ENCODE measurements at places on chromosomes 16 and 17.

DNA sequence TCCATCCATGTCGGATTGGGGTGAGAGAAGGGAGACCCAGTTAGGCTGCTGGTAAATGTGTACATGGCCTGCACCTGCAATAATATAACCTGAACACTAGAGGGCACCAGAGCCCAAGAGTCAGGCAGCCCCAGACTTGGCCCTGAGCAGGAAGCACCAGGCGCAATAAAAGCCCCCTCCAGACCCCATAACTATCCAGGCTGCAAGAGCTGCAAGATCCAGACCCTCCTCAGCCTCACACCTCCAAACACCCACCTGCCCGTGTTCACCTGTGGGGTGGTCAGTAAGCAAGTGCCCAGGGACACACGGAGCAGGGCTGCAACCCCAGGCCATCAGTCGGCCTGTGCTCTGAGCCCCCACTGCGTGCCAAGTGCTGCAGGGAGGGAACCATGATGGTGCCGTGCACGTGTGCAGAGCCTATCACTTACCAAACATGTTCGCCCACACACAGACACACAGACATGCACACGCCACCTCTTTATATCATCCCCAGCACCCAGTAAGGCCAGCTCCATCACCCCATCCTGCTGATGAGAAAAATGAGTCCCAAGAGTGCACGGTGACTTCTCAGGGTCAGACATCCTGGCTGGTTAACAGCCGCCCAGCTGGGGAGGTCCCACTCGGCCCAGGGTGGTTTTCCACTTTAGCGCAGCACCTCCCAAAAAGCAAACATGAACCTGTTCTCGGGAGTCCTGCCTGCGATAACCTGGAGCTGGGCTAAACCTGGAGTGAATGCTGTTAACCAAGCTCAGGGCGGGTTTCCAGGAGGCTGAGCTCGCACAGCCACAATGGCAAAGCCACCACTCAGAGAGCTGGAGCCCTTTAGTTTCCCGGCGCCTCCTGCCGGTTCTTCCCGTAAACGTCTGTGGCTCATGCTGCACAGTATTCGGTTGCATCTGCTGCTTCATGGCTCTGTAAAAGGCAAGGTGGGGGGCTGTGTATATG, 439.8 kb downstream of the SOX9 start:
- DNase-seq, result peak; percentile 36

GRCh38 chr16:71618429-71618828, 7.6 kb upstream of the MARVELD3 start:
- no peak for DNase-seq

DNA sequence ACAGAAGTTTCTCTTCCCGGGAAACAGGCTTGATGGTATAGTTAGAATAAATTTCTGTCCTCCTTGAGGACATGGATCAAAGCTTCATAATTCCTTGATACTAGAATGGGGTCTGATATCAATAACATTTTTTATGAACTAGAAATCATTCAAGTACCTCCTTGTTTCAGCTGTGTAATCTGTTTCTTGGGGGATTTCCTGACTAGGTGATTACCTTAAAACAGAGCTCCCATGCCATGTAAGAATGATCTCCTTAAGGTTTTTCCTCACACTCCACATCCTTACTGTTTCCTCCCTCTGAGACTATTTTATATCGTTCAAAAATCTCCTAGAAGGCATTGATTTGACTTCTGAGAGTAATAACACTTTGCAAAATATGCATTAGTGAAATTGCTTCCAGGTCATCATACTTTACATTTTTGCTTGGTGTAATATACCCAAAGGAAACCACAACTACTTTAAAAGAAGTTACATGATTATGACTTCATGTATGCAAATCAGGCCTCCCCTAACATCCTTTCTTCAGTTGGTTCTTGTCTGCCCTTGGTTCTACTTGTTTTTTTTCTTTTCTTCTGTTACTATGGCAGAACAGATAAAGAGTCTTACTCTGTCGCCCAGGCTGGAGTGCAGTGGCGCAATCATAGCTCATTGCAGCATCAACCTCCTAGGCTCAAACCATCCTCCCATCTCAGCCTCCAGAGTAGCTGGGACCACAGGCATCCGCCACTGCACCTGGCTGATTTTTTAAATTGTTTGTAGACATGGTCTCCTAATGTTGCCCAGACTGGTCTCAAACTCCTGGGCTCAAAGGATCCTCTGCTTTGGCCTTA, 388.8 kb downstream of the ZFHX3 start:
- no peak for DNase-seq

DNA sequence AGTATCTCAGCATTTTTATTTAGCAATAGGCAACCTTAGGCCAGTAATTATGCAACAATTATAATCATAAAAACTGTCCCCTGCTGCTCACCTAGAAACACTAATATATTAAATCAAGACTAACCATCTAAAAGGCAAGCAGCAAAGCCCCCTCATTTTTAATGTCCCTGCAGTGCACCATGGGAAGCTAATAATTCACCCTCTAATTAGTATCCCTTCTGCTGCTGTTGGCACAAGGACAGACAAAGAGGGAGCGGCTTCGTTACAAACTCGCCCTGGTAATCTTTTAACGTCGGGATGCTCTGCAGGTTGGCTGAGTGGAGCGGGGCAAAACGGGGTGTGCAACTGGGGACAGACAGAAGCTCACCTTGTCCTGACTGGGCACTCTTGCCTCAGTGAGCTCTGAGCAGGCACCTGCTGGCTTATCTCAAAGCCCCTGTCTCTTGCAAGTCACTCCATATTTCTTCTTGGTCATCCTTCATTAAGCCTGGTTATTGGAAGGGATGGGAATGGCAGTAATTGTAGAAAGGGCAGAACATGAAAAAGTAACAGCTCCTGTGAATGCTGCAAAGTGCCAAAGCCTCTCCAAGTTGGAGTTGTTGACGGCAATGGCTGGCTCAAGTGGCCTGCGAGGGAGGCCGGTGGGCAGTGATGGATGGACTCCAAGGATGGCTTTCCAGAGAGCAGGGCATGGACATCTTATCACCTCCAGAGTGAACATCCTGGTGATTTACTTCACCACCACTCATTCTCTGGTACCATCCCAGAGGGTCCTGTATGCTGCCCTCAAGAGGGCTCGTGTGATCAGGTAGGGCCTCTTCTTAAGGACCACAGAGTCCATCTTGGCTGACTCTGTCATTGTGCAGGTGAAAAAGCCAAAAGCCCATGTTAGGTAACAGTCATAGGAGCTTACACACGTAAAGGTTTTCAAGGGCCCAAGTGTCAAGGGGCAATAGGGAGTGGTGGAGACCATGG, 219.6 kb upstream of the N4BP1 start:
- no peak for DNase-seq

DNA sequence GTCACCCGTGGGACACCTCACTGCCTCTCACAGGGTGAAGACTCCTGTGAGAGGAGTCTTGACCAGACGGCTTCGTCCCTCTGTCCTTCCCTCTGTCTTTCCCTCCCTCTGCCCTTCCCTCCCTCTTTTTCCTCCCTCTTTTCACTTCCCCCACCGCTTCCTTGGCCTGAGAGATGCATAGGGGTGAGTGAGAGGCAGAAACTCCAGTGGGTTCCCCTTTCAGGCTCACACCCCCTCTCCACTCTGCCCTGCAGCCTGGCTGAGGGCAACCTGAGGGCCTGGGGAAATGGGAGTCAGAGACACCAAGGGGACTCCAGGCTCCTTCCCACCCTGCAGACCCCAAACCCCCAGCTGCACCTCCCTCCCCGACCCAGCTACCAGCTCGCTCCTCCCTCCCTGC, 14.6 kb upstream of the KRT17 start:
- no peak for DNase-seq

- DNase-seq, result no peak
Observed at GRCh38 chr17:32697728-32698625, 178.9 kb downstream of the MYO1D start.

DNA sequence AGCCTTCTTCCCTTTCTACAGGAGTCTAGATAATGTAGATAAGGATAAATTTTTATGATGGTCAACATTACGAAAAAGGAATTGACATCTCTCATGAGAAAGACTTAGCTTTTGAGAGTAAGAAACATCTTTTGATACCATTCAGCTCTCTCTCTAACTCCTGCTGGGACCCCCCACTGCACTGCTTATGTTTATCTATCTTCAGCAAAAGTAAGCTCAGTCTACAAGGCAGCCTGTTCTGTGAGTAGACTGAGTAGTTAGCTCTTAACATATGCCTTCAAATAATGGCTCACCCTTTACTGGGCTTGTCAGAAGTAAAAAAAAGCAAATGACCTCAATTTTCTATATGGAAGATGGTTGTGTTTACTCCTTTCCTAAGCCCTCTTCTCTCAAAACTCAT, 372.2 kb upstream of the CDH11 start:
- DNase-seq, result no peak

DNA sequence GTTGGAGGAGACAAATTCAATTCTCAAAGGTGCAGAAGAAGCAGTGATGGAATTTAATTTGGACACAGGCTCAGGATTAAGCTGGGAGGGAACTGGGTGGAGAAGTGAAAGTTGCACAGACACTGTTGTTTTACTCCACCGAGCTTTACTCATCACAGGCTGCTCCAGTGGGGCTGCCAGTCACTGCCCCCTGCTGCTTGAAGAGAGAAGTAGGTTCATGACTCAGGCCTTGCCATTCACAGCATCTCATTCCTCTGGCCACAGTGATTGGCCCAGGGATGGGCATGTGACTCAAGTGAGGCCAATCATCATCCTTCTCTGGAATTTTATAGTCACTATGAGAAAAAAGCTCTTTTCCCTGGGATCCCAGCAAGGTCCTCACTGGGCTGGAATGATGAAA, 11.8 kb downstream of the GNAO1 start:
- DNase-seq, result peak; percentile 61

GRCh38 chr17:38850374-38850773, 3.1 kb downstream of the RPL23 start:
- DNase-seq, result no peak

DNA sequence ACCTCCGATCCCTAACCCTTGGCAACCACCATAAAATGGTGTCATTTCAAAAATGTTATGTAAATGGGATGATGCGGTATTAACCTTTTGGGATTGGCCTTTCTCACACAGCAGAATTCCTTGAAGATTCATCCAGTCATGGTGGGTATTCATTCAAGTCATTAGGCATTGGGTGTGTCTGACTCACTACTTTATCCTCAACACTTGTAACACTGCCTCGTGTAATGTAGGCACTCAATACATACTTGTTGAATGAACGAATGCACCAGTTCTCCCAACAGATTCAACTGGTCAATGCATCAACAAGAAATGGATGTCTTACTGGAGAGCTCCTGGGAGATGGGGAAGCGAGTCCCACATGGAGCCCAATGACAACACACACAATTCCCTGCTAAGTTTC, 21.8 kb upstream of the GAN start:
- no peak for DNase-seq

DNA sequence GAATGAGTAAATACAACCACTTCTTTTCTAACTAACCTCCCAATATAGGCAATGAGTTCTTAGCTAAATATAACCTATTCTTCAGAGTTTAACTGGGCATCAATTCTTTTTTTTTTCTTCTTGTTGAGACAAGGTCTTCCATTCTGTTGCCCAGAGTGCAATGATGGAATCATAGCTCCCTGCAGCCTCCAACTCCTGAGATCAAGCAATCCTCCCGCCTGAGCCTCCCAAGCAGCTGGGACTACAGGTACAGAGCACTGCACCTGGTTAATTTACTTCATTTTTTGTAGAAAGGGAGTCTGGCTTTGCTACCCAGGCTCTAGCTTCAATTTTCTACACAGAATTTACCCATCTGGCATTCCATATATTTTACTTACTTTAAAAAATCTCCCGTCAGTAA, 1.1 kb downstream of the METTL16 start:
- no peak for DNase-seq

DNA sequence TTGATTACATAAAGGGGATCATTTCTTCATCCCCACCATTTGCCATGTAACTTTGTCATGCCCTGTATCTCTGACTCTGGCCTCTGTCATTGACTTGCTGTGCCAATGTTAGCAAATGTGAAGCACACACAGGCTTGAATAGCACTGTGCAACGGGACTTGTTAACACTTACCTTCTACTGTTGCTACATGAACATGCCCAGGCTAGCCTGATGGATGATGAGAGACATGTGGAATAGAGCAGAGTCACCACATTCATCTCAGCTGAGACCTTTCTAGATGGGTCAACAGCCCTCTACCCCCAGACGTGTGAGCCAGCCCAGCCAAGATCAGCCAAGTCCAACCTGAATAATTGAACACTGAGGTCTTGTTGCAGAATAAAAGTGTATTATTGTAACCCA, 162.1 kb upstream of the SALL1 start:
- no peak for DNase-seq

DNA sequence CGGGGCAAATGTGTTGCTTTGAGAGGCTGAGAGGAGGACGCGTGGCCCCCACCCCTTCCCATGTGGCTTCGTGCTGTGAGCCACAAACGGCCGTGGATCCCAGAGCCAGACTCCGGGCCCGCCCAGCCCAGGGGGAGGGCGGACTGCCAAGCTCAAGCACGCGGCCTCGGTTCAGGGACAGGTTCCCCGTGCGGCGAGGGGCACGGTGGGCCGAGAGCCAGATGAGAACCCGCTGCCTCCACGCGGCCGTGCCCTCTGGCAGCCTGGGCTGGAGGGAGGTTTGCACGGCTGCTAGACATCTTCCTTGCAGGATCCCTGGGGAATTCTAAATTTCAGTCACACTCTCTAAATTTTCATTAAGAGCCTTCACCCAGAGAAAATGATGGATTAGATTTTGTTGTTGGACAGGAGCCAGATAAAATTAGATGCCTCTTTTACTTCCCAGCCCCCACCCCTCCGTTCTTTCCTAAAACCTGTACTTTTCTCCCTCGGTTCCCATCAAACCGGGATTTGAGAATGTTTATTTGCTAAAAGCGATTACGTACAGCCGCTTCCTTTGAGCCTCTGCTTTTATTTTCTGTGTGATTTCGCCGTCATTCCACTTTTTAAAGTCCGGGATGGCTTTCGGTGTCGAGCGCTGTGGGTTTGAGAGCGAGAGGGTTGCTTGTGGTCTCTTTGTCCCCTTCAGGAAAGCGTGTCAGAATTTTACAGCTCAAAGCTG, 25.0 kb upstream of the GNG13 start:
- no peak for DNase-seq

DNA sequence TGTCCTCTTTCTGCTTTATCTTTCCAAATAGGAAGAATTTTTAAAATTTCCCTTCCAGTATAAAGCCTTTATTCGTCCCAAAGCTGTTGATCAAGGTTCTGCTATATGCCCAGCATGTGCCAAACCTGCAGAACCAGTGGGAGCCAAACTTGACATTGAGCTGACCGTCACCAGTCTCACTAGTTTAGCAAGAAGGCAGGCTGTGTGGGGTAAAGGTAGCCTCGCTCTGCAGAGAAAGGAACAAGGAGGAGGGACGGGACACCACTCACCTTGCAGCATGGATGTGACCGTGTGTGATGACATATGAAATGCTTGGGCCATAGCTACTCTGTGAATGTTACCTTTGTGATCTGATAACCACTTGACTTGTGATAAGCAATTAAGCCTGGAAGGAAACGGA, 392.2 kb downstream of the CPPED1 start:
- DNase-seq, result no peak

- DNase-seq, result no peak
Observed at GRCh38 chr16:88441460-88441859, 11.6 kb upstream of the ZFPM1 start.

DNA sequence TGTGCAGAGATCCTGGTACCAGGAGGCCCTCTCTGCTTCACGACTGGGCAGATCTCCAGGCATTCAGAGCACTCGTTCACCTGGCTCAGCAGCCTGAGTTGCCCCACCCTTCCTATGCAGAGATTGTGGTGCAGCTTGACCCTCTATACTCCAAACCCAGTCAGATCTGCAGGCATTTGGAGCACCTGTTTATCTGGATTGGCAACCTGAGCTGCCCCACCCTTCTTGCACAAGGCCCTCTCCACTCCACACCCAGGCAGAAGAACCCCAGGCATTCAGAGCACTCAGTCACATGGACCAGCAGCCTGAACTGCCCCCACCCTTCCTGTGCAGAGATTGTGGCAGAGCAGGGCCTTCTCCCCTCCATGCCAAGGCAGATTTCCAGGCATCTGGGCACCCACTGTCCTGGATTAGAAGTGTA, 88.4 kb upstream of the CDH5 start:
- no peak for DNase-seq

Data from stimulated activated naive CD8-positive, alpha-beta T cell treated with anti-CD3 and anti-CD28 coated beads, Interleukin-15, Interleukin-2, amounts not matched to agents 100 U/mL and 50 U/mL, for 24 hours (primary cell).